ENCODE measurements at places on chromosomes 11 and 22.

DNA sequence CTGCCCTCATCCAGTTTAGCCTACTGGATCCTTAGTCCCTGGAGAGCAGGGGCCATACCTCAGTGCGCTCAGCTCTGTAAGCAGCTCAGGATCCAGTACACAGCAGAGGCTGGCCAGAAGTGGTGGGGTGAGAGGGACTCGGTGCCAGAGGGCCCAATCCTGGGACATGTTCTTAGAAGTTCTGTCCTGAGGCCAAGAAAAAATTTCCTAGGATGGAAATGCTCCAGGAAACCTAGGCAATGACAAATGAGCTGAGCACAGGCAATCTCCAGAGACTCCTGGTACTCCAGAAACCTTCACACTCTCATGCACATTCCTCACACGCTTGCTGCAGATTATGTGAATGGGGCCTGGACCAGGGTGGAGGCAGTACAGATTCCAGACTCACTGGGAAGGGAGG lies 89.6 kb downstream of the SERGEF start:
- no peak for DNase-seq

- no peak for DNase-seq
Observed at GRCh38 chr11:134120143-134120850, 51.4 kb downstream of the JAM3 start.

GRCh38 chr11:10670099-10670498 lies 23.5 kb downstream of the IRAG1 start:
- DNase-seq: no peak

GRCh38 chr11:9651899-9652748 lies 11.8 kb upstream of the SWAP70 start:
- DNase-seq: no peak

- DNase-seq: no peak
Observed at GRCh38 chr11:77137421-77137820, 9.4 kb downstream of the MYO7A start.

- DNase-seq: no peak
Observed at GRCh38 chr22:29715705-29716104, 4.1 kb upstream of the CABP7 start.

GRCh38 chr11:134622458-134622857 lies 210.4 kb upstream of the B3GAT1 start:
- no peak for DNase-seq

GRCh38 chr22:27424319-27424718 lies 377.2 kb downstream of the MN1 start:
- no peak for DNase-seq

DNA sequence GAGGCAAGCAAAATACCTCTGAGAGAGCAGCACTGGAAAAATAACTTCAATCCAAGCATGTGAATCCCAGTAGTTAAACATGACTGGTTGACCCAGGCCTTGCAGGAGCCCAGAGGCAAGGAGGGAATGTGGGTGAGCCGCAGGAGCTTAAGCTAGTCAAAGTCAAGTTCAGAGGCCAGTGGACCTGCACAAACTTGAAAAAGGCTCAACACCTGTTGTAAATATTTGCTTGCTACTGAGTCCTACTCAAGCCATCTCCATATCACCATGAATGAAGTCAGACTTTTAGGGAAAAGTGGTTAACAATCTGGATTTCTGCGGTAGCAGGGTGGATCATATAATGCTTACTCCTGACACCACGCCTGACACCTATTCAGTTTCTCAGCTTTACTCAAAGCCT lies 4.8 kb upstream of the CAT start:
- no peak for DNase-seq

DNA sequence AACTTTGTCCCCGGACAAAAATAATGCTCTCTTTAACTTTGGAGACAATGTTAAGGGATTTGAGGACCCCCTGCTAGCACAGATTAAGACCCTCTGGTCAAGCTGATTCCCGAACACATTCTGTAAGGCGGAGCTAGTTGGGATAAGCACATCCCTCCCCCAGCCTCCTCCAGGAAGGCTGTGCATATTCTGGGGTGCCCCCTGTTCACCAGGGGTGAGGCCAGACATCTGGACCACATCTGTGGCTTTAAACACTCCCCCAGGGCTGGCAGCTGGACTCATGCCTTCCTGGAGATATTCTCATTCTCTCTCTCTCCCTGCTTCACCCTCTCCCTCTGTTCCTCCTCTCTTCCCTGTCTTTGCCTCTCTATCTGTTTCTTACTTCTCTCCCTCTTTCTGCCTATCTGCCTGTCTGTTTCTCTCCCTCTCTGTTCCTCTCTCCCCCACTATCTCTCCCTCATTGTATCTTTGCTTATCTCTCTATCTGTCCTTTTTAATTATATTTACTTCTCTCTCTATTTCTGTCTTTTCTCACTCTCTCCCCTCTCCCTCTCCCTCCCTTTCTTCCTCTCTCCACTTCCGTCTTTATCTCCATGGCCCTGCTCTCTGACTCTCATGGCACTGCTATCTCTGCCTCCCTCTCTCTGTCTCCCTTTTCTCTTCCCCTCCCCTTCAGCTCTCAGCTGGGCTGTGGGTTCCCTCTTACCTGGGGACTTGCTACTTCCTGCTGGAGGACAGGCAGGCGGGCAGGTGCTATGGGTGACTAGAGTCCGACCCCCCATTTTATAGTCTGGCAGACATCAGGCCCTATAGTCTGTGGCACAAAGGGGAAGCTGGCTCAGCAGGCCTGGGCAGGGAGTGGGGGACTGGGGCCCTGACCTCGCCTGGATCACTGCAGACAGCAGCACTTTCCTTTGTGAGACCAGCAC lies at the start of gene CRYBB1:
CRYBB1 (minus strand) TSS at position 757 of the 929 bp plus-strand sequence. CDS start 1,708 bp downstream, outside the sequence.
- no peak for DNase-seq

GRCh38 chr22:37508431-37508992 lies 10.7 kb downstream of the CARD10 start:
- no peak for DNase-seq

- DNase-seq: no peak
Observed at GRCh38 chr11:130892861-130893260, 23.4 kb downstream of the SNX19 start.

- DNase-seq: no peak
Observed at GRCh38 chr22:19753996-19754700, 6.4 kb upstream of the TBX1 start.

GRCh38 chr22:43923631-43924464 lies at the start of gene PNPLA3:
PNPLA3 (plus strand) TSS chr22:43923805; CDS start chr22:43923912, 107 bp downstream.
- peak; percentile 88 for DNase-seq

- no peak for DNase-seq
Observed at GRCh38 chr11:34604145-34604544, 16.7 kb upstream of the EHF start.

DNA sequence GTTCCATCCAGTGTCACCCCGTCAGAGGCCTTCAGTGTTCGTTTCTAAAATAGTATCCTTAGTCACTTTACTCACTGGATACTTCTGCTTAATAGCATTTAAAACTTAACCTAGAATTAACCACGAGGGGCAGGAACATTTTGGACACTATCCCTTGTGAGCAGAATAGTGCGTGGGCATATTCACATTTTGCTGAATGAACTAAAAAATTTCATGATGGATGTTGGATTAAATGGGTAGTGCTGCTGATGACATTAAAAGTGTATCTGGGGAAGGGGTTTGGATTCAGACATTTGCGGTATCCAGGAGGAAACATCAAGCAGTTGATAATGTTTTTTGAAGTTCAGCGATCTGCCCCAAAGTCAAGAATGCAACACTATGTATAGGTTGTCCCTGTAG lies 750 bp upstream of the NAT10 start:
- DNase-seq: no peak

- DNase-seq: no peak
Observed at GRCh38 chr22:27531782-27532530, 269.6 kb downstream of the MN1 start.

GRCh38 chr11:122697636-122698167 lies 42.2 kb downstream of the UBASH3B start:
- DNase-seq: peak; percentile 76

- no peak for DNase-seq
Observed at GRCh38 chr22:38700270-38700788, 414 bp downstream of the JOSD1 start.

GRCh38 chr11:20873054-20873453 lies 203.7 kb downstream of the NELL1 start:
- DNase-seq: no peak

DNA sequence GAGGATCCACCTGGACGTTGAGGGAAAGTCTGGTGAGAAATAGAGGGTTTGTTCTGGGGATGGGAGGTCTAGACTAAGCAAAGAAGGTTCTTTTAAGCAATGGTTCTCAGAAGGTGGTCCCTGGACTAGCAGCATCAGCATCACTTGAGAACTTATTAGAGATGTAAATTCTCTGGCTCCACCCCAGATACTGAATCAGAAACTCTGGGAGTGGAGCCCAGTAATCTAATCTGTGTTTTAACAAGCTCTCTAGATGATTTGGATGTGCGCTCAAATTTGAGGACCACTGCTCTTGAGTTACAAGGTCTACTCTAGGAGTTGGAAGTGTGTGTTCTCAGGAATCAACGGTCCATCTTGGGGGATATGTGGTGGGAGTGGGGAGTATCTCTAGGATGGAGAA lies 3.3 kb upstream of the ABCG4 start:
- no peak for DNase-seq

DNA sequence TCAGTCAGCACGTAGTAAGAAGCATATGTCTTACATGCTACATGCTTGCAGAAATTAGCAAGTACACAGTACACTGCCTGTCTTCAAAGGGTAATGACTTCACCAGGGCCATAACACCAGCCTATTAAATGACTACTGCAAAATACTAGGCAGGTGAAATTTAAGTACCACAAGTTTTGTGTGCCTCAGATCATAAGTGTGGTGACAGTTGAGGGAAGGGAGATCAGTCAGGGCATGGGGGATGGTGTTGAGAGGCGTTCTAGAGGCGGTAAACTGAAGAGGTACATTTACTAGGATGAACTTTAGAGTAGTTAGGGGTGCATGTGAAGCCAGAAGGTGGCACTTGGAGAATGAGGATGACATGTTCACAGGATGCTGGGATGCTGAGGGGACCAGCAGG lies 22.0 kb downstream of the AMOTL1 start:
- DNase-seq: no peak

GRCh38 chr22:26322179-26322905 lies 106.7 kb upstream of the ASPHD2 start:
- DNase-seq: no peak

DNA sequence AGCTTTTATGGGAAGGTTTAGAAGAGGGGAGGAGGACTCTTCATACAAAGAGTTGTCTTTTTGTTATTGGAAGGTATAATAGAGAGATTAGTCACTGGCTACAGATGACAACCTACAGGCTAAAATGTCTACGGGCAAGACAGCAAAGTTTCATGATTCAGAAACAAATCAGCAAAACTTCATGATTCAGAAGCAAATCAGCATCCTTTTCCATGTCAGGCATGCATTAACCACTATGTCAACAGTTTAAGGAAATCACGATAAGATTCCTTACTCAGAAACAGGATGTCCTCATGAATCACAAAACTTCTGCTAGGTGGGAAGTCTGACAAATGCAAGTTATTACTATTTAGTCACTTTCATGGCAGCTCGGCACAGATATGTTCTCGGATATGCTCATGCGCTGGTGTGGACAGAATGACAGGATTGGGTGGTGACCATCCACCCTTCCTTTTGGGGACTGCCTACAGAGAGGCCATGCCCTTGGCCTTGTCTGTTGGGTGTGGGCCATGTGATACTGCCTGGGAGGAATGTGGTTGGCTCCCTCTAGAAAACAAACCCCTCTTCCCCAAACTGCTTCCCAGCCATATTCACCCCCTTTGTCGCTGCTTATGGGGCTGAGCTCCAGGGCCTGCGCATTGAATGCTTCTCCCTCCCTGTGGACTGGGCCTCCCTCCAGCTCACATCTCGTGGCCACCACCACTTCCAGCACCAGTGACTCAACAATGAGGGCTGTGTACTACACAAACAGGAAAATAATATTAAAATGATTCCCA lies 10.1 kb downstream of the C11orf91 start:
- no peak for DNase-seq
